Stimulated activated CD4-positive, alpha-beta T cell treated with anti-CD3 and anti-CD28 coated beads, Interleukin-4, amount 100 ng/mL, for 1 hour (primary cell): ENCODE measurements at places on chromosomes 6 and 20.

DNA sequence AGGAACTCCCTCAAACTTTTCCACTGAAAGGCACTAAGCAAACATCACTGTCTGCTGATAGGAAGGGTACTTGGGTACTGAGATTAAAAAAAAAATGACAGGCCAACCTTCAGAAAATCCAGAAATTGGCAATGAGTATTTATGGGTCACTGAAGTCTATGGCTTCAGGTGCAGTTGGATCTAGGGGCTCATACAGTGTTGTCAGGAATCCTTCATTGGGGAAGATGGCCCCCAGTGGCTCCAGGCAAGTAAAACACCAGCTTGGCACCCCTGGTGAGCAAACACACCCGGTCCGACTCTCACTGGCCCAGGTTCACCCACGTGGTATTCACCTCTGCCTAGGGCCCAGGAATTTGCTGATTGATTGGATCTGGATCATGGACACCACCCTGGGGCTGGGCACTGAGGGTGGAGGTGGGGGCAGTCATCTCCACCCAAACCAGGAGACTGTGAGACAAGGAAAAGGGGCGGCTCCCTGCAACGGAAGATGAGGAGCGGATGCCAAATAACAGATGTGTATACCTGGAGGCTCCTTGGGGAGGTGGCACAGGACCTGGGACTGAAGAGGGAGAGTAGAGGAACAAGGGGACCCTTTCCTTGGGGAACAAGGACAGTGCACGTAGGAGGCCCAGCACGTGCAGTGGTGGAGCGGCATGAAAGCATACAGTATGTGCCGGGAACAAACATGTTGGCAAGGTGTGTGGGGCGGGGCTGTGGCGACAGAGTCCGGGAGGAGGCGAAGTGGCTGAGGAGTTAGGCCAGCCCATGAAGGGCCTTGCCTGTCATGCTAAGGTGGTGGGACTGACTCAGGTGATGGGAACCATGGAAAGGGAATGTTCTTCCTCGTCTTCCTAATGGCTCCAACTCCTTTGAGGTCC is 4.7 kb downstream of the SLC2A10 start:
- no peak for DNase-seq

- DNase-seq = no peak
These were observed 2.3 kb upstream of the TRAM2 start for GRCh38 chr6:52579006-52579660.

- DNase-seq = no peak
These were observed 52.6 kb upstream of the CEP162 start for GRCh38 chr6:84280030-84280429.

GRCh38 chr6:34852406-34853085 is 35.3 kb downstream of the TAF11 start:
- no peak for DNase-seq

DNA sequence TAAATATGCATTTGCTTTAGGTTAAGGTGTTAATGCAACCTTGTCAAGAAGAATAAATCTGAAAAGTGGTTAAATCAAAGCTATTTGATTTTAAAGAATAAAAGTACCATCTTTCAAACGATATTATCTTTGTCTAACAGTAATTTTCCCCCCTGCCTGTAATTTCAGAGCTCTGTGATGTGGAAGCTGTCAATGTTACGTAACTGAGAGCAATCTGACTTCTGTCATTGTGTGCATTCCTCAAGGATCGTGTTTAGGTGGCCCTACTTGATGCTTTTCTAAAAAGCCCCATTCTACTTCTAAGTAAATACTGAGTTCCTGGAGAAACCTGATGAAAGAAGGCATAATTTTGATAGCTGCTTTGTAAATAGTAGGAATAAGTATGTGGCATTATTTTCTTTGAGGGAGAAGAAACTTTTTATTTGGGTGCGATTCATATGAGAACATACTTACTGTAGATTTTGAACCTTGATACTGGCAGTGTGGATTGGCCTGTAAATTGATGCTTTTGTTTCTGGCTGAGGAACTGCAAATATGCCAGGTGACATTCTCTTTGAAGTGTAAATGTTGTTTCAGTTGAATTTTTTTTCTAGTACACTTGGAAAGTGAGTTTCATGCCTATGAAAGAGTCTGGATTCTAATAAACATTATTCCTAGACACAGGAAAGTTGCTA is 529.6 kb upstream of the FLRT3 start:
- DNase-seq = no peak

GRCh38 chr6:16095180-16095579 is 33.7 kb upstream of the MYLIP start:
- no peak for DNase-seq

DNA sequence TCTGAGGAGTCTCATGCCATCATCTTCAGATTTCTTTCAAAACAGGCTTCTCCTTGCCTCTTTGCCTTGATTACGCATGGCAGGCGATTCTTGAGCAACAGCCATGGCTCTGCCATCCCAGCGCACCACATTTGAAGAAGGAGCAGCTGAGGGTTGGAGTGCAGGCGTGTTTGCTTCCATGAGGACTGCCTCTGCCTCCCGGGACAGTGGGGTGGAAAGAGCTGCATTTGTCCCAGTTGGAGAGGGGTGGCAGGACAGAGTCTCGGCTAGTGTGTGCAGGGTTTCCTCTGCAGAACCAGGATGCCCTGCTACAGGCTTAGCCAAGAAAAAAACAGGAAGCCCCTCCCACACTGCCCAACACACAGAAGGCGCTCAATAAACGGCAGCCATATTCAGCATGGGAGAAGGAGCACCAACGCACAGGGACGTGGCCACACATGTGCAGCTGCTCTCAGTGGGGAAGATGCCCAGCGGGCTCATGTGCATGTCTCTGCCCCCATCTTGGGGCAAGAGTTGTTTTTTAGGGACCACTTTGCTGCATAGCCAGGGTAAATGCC is 36.6 kb downstream of the IRF4 start:
- DNase-seq = no peak

GRCh38 chr6:147648916-147649315 is 140.4 kb downstream of the SAMD5 start:
- DNase-seq = no peak

DNA sequence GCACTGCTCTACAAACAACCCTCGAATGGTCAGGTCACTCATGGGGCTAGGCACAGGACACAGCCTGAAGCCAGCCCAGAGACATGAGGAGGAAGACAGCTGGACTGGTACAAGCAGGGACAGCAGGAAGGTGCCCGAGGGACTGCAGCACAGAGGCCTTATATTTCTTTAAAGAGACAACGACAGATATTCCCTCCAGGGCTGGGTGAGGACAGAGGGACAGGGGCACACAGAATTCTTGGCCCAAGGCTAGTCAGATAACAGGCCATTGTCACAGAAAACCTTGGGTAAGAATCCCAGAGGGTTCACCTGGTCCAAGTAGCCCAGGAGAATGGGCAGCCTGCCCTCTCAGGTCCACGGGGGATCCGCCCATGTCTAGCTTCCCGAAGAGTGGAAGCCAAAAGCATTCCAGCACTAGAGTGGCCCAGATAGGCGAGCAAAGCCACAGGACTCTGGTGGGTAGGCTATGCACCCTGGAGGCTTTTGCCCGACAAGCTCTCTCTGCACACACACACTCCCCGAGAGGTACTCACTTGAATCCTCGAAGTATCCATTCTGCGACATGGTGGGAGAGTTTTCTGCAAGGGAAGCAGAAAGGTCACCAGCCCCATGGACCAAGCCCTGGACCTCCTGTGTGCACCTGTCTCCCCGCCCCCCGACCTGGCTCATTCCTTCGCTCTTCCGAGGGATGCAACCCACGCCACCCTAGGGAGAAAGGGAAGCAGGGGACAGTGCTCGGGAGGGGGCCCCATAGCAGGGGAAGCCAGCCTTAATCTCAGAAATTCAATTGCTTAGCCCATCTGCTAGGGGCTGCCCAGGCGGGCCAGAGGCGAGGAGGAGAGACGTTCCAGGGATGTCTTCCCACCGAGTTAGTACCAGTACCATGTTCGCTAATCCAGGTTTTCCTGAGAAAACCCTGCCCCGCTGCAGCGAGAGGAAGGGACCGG is 1.7 kb downstream of the SLC4A11 start:
- DNase-seq = no peak

DNA sequence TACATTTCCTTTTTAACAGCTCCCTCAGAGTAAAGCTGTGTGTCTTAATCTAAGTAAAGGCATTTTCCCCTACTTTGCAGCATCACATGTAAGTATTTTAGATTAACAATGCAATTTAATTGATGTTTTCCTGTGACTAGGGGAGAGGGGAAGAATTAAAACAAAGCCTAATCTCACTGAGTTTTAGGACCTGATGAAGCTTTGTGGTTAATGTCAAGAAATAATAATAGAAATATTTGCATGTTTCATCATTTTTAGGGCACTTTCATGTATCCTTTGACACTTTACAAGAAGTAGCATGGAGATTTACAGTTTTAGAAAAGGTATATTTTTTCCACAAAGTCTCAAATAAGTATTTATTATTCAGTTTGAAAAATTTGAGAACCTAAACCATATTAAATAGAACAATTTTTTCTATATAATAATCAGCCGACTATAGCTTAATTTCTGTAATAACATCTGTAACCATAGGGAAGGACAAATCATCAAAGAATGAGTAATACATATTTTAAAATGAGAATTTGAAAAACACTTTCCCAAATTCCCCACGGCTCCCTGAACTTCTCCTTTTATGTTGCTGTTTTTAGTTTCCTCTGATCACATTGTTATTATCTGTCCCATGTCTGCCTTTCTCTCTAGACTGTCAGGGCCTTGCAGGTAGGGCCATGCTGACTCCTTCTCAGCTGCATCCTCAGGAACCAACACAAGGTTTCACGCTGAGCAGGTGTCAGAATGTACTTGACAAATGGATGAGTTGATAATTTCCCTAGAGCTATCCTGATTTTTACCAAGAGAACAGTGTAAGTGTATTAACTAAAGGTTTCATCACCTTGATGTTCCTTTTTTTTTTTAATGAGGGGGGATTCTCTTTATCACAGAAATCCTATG is 338.1 kb downstream of the SYNE1 start:
- no peak for DNase-seq

- DNase-seq = no peak
These were observed 6.5 kb upstream of the C6orf136 start for GRCh38 chr6:30640481-30640880.
